ENCODE measurements at places on chromosomes 4 and X.

DNA sequence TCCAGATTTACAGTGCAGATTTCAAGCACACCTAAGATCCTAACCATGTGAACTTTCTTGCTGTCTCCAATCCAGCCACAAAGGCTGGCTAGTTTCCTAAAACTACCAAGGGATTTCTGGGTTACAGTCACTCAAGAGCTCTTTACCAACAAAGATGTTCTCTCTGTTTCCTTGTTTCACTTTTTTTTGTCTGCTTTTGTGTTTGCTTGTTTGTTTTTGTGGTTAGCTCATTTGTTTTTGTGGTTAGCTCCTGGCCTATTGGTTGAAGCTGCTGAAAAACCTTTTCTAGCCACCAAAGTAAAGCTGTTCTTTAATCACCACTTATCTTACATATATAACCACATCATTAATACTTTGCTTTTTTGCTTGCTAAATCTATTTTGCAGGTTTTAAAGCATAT lies 642.5 kb upstream of the GALNTL6 start:
- no peak for DNase-seq

- DNase-seq, result peak; percentile 15
These were observed 9.0 kb upstream of the PITX2 start for GRCh38 chr4:110631584-110632505.

- no peak for DNase-seq
These were observed 358 bp downstream of the FGFBP1 start for GRCh38 chr4:15938182-15938581.

- peak; percentile 53 for DNase-seq
These were observed 808 bp downstream of the PRDM5 start for GRCh38 chr4:120921456-120922380.

DNA sequence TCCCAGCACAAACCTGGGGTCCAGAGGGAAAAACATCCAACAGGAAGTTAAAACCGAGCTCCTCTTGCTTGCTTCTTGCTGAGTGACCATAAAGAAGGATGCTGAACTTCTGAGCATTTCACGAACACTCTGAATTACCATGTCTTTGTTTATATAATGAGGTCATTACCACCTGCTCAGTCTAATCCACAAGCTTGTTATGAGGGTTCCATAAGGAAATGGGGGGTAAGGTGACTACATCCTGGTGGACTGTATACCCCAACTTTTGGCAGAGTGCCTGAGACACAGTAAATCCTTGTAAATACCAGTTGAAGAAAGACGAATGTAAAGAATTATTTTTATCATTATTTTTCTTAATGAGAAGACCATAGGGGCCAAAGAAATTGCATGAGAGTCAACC lies 16.8 kb downstream of the CCDC149 start:
- no peak for DNase-seq

DNA sequence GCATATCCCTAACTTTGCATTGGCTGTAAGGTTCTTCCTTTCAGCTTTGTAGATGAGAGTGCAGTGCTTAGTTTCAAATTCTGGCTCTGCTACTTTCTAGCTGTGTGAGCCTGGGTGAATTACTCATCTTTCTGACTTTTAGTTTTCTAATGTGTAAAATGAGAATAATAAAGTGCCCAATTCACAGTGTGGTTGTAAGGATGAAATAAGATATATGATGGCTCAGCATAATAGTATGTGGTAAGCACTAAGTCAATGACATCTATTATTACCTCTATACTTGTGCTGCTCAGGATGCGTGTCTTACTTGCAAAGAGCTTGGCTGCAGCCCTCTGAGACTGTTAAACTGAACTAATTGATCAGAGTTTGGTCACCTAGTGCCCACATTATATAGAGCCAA lies 30.6 kb upstream of the ETNPPL start:
- DNase-seq, result no peak

- DNase-seq, result peak; percentile 18
These were observed 146.3 kb upstream of the RPS6KA3 start for GRCh38 chrX:20412871-20413486.

GRCh38 chr4:126687655-126688358 lies 945.0 kb upstream of the INTU start:
- DNase-seq, result no peak

GRCh38 chr4:147984065-147984777 lies 252.3 kb downstream of the ARHGAP10 start:
- no peak for DNase-seq

DNA sequence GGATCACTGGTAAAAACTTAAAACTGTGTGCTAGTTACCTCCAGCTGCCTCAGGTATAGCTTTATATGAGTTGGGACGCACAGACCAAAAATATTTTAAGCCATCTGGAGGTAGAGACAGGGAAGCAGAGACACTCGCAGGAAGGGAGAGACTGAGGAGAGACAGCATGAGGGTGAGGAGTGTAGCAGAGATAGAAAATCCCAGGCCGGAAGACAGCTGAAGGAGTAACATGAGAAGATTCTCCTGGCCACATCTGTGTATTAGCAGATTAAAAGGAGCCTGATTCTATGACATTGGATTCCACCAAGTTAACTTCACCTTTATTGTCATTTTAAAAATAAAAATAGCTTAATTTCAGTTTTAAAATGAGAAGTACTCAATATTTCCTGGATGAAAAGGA lies 84.3 kb downstream of the PDLIM5 start:
- no peak for DNase-seq

DNA sequence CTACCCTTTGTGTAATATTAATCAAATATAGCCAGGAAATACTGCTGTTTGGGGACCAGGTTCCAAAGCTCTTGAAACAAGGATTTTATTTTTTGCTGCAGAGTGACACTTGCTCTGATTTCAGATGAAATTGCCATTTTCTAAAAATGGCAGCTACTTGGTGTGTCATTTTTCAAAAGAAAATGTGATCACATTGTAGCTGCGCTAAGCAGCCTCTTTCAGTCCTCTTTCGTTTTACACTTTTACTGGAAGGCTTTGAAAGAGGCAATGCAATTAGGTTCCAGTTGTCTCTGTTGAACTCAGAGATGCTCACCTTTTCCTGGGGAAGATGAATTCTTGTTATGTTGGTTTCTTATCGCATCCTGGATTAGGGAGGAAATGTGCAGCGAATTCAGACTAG lies 85.1 kb downstream of the CT47B1 start:
- no peak for DNase-seq

DNA sequence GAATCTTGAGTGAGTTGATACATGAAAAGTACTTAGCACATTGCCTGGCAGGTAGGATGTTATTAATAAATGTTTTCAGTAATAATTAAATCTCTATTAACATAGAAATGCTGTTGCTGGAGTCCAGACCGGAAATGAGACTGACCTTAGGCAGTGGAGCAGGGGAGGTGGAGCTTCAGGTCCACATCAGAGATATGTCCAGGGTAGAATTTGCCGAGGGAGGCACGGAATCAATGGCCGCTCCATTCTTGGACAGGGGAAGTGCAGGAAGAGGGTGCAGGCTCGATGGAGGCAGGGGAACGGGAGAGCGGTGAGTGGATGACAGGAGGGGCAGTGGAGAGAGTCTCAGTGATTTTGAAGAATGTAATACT lies 107.3 kb downstream of the GATB start:
- no peak for DNase-seq

GRCh38 chr4:20487852-20488251 lies 212.4 kb upstream of the PACRGL start:
- no peak for DNase-seq

DNA sequence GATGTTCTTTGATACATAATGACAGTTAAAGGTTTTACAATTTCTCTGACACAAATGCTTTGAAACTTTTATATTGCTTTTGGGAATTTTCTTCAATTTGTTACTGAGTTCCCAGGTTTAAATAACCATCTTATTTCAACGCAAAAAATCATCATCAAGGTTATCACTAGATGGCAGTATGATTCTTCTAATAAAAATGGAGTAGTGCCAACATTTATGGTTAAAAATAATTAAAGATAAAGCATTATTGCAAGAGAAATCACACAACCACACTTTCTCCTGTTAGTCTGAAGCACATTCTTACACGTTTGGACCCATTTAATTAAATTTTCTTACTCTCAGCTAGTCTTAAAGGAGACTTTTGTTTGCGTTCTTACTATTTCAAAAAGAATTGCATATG lies 611.3 kb upstream of the CPXCR1 start:
- no peak for DNase-seq

DNA sequence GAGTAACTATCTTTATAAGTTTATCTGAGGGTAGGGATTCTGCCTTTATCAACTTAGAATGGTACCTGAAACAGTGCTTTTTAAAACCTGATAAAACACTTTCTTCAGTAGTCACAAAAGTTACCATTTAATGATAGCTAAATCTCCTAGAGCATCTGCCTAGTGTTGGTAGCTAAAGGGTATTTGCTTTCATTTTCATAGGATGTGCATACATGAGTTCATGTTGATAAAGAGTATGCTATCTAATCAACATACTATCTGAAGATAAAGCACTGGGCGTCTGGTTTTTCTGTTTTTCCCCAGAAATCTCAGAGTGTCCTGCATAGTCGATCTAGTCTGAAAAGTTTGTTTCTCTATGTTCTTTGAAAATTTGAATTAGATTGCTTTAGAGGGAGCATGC lies 75.1 kb downstream of the ADGRL3 start:
- DNase-seq, result no peak

DNA sequence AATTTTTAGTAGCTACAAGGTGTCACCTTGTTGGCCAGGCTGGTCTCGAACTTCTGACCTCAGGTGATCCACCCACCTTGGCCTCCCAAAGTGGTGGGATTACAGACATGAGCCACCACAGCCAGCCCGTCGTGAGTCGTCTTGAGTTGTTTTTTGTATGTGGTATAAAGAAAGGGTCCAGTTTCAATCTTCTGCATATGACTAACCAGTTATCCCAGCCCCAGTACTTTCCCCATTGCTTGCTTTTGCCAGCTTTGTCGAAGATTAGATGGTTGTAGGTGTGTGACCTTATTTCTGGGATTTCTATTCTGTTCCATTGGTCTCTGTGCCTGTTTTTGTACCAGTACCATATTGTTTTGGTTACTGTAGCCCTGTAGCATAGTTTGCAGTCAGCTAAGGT lies 105.9 kb downstream of the OR13H1 start:
- DNase-seq, result no peak
